ENCODE measurements at places on chromosomes 7 and 10.

DNA sequence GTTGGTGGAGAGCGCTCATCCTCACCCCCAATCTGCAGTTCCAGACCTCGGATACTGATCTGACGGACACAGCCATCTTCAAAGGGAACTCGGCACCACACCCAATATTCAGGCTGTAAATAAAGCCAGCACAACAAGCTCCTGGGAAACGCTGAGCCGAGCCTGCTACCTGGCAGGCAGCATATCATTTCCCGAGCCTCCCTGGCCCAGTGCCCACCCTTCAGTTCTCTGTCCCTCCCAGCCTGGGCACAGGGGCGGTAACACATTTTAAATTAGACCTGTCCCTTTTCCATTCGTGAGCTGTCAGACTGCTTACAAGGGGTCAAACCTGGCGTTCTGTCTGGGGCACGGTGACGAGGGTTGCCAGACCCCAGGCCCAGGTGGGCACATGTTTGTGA is 250.5 kb downstream of the ARHGAP12 start:
- no peak for DNase-seq

DNA sequence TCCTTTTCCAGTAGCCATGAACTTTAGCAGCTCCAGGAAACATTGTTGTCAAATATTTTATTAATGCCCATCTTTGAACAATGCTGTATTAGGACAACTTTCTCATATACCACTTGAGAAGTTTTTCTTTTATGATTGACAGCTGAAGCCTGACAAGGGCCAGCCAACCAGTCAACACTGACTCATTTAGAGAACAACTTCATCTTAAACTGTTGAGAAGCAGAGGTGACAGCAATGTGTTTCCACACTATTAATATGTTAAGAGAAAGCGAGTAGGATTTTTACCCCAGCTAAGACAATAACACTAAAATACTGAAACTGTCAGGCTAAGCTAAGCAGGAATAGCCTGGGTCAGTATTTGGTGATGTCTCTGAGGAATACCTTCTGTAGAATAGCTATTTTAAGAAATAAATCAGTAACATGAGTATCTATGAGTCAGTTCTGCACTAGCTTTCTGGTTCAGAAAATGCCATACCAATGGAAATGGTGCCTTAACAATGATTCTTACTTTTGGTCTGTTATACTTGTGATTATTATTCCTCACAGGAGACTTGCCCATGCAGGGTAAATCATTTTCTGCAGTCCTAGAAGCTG is 168.8 kb upstream of the POT1 start:
- DNase-seq = no peak

GRCh38 chr10:124837687-124838086 is 36.1 kb downstream of the ABRAXAS2 start:
- no peak for DNase-seq

- no peak for DNase-seq
These were observed 3.6 kb downstream of the ELFN1 start for GRCh38 chr7:1673581-1674118.

DNA sequence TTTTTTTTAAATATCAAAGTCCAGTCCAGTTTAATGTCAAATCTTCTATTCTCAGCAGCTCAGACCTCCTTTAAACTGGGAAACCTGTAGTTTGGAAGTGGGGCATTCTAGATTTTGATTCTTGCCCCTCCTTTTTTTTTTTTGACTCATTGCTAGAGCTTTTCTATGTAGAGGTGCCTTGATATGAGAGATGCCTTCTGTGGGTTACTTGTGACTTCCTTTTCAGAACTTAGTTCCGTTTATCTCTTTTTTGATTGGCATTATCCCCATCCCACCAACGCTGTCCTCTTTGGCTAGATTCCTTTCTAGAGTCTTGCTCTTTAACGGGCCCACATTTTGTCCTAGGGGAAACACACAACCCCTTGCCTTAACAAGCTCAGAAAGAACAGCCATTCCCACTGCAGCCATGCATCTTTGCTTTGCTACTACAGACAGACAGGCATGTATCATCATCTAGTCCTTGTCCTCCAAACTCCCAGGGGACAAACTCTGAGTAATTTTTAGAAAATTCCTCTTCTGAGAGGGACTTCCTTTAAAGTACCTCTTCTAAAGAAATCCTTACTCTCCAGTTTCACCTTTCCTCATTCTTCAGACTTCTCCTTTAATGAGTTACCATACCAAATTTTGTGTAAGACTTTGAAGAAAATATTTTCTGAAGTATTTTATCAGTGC is 153.6 kb downstream of the PHF14 start:
- DNase-seq = no peak

DNA sequence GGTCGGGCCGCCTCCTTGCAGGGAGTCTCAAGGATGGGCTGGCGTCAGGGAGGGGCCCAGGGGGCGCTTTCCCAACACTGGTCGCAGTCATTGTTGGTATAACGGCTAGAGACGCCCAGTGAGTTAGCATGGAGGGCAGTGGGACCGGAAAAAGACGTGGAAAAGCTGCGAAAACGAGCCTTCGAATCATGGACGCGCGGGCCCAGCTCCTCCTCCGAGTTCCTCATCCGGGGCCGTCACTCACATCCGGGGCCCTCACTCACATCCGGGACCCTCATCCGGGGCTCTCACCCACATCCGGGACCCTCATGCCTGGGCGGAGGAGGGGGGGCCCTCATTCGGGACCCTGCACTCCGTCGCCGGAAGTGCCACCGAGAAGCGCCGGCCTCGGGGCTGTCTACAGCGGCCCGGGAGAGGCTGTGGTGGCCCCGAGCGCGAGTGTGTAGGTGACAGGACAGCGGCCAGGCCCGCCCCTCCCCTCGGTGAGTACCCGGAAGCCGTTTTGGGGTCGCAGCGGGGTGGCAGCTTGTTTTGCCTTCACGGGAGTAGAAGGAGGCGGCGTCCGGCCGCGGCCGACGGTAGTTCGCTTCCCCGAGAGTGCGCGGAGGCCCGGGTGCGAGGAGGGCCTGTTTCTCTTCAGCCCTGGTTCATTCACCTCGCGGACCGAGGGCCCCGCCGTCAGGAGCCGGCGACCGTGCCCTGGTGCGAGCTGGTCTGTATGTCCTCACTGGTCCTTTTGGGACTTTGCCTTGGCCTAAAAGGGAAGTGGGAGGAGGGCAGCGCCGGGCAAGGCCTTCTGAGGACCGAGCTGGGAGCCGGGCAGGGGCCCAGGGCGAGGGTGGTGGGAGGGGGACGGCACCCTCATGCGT is at the start of gene ZNF655:
Gene ZNF655, plus strand, starts transcription at position 337 of the 869 bp plus-strand sequence. CDS start 1,918 bp downstream, outside the sequence.
- peak; percentile 92 for DNase-seq

DNA sequence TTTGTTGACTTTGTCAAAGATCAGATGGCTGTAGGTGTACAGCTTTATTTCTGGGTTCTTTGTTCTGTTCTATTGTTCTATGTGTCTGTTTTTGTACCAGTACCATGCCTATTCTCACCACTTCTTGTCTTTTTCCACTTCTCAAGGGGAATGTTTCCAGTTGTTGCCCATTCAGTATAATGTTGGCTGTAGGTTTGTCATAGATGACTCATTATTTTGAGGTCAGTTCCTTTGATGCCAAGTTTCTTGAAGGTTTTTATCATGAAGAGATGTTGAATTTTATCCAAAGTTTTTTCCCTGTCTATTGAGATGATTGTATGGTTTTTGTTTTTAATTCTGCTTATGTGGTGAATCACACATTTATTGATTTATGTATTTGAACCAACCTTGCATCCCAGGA is 216.7 kb upstream of the RNF32 start:
- no peak for DNase-seq

DNA sequence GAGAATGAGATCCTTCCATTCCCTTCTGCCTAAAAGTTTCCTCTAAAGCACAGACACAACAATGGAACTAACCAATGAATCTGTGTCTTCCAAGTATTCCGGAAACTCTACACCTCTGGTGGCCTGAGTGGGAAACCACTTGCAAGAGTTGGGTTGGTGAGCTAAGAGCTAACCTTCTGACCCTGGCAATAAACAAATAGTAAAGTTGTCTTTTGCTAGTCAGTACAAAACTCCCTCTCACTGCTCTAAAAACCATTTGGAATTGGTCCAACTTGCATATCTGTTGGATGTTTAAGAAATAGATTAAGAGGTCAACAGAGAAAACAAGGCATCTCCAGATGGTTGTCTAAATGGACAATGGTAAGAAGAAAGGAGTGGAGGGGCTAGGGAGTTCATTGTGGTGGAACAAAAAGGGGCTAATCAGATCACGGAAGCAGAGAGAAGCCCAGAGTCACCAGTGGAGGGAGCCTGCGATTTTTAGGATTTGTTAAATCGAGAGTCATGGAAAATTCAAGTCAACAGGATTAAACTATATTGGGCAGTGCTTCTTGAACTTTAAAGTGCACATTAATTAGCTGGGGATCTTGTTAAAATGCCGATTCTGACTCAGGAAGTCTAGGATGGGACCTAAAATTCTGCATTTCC is 192.3 kb downstream of the EVX1 start:
- DNase-seq = no peak

DNA sequence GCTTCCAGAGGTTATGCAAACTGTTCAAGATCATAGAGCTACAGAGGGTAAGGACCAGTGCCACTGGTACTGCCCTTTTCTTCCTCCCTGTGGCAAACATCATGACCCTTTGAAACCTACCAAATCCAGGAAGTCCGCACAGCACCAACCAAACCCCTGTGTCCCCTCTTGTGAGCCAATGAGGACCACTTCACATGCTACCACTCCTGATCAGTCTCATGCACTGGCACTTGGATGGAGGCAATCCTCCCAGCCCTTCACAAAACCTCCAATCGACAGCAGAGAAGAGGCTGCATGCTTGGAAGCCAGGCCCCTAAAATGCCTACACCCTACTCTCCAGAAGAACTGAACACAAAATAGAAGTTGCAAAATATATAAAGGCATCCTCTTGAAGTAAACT is 248.0 kb downstream of the TNS3 start:
- DNase-seq = no peak

- DNase-seq = no peak
These were observed 100.3 kb downstream of the TRRAP start for GRCh38 chr7:98978672-98979071.

DNA sequence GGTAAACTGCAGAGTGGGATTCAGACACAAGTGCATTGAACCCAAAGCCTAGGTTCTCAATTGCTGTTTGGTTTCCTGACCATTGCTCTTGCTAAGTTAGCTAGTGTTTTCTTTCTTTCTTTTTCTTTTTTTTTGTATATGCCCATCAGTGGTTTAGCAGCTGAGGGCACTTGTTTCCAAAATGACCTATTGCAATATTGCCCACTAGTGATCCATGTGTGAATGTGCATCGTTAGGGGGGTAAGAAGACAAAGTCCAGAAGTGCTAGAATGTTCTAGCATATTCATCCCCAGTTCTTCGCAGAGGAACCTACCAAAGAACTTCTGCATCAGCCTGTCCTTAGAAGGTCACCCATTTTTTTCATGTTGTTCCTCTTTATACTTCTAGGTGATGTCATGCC is 252.8 kb upstream of the GPR26 start:
- no peak for DNase-seq

DNA sequence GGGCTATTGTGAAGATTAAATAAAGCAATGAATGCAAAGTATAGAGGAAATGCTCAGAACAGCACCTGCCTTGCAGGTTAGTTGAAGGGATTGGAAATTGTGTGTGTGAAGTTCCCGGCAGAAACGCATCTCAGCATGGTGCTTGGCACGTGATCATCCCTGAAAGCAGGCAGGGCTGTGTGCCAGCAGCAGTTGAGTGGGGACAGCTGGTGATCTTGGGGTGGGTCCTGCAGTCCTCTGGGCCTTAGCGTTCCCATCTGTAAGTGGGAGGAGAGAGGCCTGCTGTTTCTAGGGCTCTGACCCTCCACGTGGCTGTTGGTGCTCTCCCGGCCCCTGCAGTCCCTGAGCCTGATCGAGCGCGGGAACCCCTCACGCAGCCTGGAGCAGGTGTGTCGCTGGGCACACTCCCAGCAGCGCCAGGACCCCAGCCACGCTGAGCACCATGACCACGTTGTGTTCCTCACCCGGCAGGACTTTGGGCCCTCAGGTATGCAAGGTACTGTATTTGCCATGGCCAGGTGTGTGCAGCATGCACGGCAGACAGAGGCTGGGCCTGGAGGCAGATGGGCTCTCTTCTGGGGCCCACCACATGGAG is 55.3 kb downstream of the TBATA start:
- DNase-seq = no peak

- DNase-seq = no peak
These were observed 8.8 kb downstream of the PFKP start for GRCh38 chr10:3076138-3076537.

DNA sequence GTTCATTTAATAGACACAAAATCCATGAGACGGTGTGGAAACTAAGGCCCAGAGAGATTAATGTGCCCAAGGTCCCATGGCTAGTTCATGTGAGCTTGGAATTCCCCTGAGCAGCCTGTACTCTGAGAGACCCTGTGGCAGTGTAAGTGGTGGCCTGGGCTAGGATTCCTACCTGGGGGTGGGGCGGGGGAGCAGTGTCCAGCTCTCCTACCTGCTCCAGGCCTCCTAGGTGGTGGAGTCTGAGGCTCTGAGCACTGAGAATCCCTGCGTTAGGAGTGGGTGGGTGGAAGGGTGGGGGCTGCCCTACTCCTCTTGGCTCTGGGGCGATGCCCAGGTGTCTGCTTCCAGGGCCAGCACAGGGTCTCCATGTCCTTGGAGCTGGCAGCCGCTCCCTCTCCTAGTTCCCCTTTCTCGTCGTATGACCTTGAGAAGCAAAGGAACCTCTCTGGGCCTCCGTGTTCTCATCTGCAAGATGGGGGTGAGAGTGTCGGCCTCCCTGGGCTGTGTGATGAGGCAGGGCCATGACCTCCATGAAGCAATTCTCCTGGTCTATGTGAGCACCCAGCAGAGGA is 2.5 kb downstream of the SNCG start:
- no peak for DNase-seq

GRCh38 chr7:154832557-154833138 is 170.3 kb downstream of the PAXIP1 start:
- DNase-seq = no peak

GRCh38 chr7:33673029-33673700 is 232.2 kb upstream of the BMPER start:
- DNase-seq = no peak

GRCh38 chr7:90536449-90536848 is 59.7 kb upstream of the CDK14 start:
- DNase-seq = no peak

DNA sequence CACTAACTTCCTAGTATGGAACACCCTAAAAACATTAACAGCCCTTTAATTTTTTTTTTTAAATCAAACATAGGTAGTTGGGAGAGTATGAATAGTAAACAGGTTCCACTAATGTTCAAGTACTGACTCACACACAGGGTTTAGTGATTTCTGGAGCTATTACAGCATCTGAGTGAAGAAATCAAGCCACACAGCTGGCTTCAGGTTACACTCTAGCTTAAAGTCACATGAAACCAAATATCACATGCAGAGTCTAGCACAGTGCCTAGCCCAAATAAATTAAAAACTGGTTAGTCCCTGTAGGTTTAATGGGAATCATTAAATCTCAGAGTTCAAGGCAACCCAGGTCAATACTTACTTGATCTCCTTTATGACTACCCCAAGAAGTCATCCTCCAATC is 11.6 kb downstream of the PANK1 start:
- DNase-seq = no peak
